ENCODE measurements at places on chromosomes 7 and 10.

DNA sequence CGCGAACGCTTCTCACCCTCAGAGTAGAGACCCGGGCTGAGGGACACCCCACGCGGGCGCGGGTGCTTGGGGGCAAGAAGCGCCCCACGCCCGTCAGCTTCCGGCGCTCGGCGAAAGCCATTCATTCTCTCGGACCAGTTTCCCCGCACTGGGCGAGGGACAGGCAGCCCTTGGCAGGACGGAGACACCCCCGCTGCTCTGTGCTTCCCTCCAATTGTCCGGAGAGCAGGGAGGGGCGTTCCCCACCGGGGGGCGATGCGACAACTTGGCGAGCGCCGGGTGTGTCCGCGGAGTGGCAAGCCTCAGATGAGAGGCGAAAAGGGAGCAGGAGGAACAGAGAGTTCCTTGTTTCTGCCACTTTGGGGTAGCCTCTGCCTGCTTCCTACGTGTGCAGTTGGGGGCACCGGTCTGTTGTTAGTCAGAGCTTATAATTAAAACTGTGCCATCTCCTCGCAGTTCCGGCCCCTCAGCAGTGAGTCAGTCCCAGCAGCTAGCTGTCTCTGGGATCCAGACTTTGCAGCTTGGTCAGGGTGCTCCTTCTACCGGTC lies 1.7 kb downstream of the GPR158 start:
- DNase-seq = no peak

DNA sequence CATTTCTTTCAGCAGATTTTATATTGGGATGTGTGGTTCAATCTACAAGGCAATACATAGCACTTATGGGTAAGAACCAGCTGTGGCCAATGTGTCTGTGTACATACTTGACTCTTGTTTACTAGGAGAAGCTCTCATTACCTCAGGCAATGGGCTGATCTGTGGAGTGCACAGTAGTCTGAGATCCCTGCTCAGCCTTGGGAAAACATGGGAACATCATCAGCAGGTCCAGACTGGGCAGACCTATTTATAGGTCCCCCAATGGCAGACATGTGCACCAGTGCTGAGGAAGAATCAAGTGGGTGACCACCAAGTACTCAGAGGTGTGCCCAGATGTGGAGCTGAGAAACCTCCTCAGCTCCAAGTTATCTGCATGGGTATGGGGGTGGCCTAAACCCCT lies 349.7 kb downstream of the KIF20B start:
- DNase-seq = no peak

GRCh38 chr7:95517870-95518269 lies 32.1 kb downstream of the ASB4 start:
- DNase-seq = no peak

DNA sequence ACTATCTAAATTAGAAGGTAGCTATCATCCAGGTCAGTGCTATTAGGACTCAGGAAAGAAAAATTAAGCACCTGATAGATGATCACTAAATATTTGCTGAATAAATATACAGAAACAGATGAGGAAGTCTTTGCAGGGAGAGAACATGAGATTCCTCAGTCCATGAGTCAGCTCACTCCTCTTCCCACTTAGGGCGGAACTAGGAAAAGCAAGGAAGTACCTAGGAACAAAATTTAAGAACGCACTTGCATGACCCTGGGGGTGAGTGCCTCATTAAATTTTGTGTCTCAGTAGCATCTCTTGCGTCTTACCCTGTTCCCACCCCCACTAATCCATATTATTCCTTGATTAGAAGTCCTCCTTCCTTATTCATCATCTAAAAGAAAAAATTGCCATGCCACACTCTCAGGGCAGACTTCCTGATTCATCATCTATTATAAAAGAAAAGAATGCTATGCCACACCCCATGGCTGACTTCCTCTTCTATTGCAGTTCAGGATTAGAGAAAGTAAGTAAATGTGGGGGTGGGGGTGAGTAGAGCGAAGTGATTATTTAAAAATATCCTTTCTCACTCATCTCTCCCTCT lies 208.8 kb downstream of the THSD7A start:
- no peak for DNase-seq

GRCh38 chr7:3991731-3992231 lies 690.3 kb upstream of the FOXK1 start:
- DNase-seq = no peak

DNA sequence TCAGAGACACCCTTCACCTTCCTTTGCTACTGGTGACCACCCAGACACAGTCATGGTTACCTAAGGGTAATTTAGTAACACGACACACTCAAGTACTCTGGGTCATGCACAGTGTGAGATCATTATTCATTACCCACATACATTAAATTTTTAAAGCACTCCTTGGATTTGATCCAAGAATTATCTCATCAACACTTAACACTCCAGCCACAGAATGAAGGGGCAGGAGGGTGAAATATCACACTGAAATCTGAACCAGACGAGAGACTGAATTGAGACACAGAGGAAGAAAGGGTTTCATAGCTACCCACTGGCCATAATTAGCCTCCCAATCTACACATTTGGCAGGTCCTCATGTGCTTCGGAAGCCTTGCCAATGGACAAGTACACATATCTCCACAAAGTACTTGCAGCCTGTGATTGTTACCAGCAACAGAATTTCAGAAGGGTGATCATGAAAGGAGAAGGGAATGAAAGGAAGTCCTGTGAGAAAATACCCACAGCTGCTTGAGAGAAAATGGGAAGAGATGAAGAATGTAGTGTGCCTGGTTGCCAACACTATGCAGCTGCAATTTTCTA lies 189.3 kb downstream of the POLR1F start:
- no peak for DNase-seq

GRCh38 chr10:49307921-49308320 lies 9.0 kb downstream of the C10orf71 start:
- no peak for DNase-seq

DNA sequence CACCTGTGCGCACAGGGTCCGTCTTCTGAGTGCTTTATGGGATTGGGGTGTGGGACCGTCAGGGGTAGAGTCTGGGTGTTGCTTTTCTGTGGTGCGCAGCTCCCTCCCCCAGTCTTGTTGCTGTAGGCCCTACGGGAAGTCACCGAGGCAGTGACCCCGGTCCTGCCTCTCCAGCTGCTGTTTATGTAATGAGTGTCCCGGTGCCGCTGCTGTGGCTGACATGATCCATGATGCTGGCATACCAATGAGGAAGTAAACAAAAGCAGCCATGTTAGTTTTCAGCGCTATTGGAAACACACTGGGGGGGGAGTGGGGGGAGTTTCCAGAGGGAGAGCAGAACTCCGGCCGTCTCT lies 1.1 kb downstream of the TRIM8 start:
- peak; percentile 63 for DNase-seq

DNA sequence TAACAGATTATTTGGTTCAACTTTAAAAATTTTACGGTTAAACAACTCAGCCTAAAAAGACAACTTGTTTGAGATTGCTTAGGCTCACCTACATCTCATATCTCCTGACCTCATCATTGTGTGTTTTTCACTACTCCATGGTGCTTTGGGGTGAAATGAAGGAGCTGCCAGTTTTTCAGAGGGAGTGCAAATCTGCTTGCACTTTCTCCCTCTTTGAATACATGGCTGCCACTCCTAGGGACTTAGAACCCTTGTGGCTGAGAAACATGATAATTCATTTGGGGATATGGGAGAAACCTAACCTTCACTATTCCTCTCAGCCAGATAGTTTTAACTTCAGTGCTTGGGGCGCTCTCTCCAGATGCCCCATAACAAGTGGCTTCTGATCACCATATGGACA lies 2.7 kb downstream of the CCSER2 start:
- no peak for DNase-seq

DNA sequence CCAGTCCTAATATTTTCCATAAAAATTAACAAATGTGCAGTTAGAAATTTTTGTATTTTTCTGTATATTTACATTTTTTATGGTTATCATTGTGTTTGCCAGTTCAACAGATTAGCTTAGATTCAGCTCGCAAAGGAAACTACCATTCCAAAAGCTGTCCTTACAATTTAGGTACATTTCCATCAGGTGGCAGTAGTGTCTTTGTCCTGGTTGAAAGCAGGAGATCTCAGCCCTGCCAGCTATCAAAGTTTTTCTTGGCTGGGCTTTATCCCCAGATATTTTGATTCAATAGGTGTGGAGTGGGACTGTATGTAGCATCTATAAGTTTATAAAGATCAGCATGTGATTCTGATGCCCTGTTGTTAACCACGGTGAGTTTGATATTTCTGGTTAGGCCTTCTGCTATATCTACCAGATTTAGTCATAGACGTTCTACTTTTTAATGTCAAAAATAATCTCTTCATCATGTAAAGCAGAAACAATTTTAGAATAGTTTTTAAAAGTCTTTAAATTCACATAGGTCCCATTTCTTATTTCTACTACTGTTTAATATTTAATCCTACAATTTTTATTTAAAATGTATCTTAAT lies 15.5 kb upstream of the ICA1 start:
- DNase-seq = no peak

DNA sequence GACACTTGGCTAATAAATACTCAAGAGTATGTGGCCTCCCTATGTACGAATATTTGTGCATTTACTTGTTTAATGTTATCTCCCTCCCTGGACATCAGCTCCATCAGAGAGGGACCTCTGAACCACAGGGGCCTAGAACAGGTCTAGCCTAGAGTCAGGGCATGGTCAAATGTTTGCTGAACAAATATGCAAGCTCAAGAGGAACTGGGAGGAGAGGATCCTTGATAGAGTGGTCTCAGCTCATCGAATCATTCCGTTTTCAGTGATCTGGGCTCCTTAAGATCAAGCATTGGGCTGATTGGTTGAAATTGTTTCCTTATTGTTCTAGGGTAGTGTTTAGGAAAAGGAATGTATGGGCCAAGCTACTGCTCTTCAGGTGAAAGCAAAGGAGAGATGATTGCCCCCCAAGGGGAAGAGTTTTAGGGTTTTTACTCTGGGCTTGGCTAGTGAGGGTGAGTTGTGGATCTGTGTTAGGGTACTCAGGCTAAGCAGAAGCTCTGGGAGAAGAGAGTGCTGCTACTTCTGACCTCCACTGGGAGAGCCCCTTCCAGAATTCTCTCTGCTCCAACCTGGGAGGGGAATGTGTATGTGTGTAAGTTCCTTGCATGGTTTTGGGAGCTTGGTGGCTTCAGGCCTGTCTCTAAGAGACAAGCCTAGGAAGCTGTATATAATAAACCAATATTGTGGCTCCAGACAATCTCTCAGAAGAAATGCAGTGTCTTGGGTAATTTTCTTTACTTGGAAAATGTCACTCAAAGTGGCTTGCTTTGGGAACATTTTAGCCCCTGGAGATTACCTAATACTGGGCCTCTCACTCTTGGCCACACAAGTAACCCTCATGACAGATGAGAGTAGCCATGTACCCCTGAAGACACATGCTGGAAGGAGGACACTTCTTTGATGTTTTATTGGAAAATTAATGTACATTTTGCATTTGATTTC lies 110.0 kb downstream of the EMX2 start:
- peak; percentile 11 for DNase-seq

GRCh38 chr7:41617987-41618386 lies 84.9 kb downstream of the INHBA start:
- DNase-seq = no peak

DNA sequence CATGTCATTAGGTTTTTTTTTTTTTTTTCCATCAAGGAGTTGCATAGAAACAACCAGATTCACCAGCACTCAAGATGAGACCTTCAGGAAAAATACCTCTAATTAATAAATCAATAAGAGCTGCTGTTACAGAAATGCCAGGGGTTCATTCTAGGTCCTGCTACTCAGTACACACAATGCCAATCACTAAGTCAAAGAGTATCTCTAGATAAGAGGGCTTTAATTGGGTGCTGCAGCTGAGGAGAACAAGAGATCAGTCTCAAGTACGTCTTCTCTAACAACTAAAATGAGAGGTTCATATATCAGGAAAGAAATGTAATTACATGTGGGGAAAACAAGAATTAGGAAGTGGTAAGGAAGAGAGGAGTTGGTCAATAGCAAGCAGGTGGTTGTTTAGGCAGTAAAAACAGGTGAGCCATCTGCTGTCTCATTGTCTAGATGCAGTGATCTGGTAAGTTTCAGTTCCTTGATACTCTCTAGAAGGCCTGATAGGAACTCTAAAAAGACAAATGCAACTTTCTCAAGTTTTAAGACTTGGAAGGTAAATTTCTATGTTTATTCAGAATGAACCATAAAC lies 272.9 kb upstream of the ZWINT start:
- DNase-seq = no peak

DNA sequence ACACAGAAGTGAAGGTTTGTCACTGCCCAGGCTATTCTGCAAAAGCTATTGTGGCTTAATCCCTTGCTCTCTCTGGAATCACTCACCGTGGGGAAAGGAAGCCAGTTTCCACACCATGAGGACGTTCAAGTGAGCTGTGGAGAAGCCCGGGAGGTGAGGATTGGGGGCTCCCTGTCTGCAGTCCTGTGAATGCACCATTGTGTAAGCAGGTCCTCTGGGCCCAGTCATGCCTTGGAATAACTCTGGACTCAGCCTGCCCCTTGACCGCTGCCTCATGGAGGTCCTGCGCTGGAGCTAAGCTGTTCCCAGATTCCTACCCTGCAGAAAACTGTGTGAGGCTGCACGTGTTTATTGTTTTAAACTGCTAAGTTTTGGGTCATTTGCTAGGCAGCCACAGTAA lies 33.5 kb downstream of the LYZL2 start:
- DNase-seq = no peak

GRCh38 chr10:52213321-52213752 lies 100.7 kb upstream of the DKK1 start:
- DNase-seq = no peak

- peak; percentile 2 for DNase-seq
These were observed 50.9 kb downstream of the SGCE start for GRCh38 chr7:94605031-94605430.

DNA sequence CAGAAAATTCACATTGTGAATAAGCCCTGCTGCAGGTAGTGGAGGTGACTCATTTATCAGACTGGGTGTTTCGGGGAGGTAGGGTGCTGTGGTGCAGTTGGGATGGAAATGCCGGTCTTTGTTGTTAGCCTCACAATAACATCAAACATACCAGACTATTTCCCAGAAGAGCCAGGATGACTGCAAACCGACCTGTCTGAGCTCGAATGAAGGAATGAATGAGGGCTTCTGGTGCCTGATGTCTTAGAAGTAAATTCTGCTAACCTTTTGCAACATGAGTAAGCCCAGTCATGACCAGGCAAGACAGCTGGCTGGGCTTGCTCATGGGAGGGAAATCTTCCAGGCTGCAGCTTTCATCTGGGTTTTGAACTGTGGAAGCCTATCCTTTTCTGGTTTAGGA lies 2.4 kb upstream of the VDAC2 start:
- peak; percentile 35 for DNase-seq

DNA sequence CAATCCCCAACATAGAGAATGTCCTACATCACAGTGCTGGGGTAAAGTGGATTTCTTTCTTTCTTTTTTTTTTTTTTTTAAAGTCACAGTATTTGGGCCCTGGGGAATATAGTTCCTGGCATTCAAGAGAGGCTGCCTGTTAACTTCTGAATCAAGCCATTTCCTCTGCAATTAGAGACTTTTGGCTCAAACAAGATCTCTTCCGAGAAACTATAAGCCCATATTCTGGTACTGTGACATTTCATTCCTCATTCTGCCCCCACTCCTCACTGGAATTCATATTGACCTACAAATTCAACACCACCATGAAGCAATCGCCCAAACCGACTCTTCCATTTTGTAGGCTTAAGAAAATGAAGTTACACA lies 187.4 kb downstream of the PHTF2 start:
- no peak for DNase-seq
